ENCODE measurements at places on chromosomes 3 and 15.

- DNase-seq = no peak
These were observed 115.6 kb downstream of the SENP2 start for GRCh38 chr3:185701611-185702261.

DNA sequence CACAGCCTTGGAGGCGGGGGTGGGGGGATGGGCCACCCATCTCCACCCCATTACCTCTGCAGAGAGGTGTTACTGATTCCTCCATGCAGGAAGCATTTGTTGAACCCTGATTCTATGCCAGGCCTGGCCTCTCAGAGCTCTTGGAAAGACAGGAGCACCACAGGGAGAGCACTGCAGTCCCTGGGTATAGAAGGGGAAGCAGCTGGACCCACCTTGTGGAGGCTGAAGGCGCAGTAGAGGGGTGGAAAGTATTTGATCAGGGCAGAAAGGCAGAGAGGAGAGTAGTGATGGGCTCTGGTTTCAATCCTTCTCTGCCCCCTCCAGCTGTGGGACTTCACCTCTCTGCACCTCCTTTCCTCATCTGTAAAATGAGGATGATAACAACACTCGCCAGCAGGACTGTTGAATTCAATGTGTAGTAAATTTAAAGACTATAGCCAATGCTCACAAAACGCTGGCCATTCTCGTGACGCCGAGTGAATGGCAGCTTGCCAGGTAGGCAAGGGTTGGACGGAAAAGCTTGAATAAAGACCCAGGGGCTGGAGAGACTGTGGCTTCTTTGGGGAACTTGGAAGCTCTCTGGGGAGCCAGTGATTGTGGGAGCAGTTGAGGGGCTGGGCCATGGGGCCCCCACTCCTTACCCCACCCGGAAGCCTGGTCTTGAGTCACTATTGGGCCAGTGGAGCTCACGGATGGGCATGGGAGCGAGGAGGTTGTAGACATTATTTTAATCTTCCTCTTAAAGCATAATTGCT is 8.0 kb upstream of the CCDC33 start:
- DNase-seq = no peak

DNA sequence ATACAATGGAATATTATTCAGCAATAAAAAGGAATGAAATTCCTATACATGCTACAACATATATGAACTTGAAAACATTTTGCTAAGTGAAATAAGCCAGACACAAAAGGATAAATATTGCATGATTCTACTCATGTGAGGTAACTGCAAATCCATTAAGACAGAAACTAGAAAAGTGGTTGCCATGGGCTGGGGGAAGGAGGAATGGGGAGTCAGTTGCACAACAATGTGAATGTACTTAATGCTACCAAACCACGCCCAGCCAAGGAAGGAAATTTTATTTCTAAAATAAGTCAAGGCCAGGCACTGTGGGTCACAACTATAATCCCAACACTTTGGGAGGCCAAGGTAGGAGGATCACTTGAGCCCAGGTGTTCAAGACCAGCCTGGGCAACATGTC is 9.8 kb upstream of the GMPPB start:
- no peak for DNase-seq

GRCh38 chr3:145983101-145983500 is 177.9 kb downstream of the PLOD2 start:
- no peak for DNase-seq

DNA sequence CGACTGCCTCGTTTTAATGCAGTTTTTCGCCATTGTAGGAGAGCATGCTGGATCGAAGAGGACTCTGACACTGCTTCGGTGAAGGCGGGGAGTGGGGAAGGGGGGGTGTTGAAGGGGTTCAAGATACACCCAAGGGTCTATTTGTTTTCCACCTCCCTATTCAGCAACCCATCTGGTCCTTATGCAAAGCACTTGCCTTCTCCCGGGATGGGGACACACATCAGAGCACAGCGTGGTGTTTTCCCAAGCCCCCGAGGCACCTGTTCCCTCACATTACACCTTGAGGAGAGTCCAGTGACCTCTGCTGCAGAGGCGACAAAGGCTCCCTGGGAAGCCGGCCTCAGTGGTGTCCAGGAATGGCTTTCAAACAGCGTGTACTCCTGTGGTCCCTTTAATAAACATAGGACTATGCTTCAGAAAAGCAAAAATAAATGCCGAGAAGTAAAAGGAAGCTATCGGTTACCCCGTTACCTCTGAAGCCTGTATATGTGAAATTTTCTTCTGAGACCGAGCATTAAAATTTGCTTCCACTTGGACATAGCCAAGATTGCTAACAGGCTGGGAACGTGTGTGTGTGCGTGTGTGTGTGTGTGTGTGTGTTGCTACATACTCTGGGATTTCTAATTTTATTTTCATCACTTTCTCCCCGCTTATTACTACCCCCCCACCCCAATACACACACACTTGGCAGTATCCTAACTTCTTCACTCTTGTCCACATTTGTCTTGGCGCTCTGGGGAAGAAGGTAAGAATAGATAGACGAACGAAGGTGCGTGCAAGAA is 53.2 kb downstream of the CCDC54 start:
- DNase-seq = no peak

DNA sequence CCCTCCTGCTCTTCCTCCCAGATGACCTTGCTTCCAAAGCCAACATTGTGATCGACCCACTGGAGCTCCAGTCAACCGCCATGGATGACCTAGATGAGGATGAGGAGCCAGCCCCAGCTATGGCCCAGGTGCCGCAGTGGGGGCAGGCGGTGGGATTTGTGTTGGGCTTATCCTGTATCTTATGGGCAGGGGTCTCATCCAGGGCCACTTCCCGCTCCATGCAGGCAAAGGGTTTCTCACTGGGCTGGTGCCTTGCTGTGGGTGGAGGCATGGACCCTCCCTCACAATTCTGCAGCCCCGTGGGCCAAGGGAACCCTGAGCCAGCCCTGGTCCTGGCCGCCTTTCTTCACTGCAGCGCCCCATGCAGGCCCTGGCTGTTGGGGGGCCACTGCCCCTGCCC is 14.9 kb downstream of the AMIGO3 start:
- DNase-seq = no peak

GRCh38 chr15:67190326-67190725 is 64.1 kb downstream of the AAGAB start:
- DNase-seq = no peak

DNA sequence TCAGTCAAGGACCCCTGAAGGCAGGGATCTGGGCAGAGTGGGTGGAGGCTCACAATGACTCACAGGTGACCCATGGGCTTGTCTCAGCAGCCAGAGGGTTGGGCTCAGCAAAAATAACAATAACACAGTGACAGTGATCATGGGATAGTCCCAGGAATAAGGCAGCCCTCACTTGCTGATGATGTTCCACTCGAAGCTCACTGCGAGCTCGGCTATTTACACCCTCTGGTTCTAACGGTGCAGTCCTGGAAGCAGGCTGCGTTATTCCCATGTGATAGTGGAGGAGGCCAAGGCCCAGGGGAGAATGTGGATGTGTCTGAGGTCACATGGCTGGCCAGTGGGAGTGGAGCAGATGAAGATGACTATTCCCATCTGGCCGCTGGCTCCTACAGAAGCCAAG is 16.2 kb downstream of the CCDC33 start:
- no peak for DNase-seq

DNA sequence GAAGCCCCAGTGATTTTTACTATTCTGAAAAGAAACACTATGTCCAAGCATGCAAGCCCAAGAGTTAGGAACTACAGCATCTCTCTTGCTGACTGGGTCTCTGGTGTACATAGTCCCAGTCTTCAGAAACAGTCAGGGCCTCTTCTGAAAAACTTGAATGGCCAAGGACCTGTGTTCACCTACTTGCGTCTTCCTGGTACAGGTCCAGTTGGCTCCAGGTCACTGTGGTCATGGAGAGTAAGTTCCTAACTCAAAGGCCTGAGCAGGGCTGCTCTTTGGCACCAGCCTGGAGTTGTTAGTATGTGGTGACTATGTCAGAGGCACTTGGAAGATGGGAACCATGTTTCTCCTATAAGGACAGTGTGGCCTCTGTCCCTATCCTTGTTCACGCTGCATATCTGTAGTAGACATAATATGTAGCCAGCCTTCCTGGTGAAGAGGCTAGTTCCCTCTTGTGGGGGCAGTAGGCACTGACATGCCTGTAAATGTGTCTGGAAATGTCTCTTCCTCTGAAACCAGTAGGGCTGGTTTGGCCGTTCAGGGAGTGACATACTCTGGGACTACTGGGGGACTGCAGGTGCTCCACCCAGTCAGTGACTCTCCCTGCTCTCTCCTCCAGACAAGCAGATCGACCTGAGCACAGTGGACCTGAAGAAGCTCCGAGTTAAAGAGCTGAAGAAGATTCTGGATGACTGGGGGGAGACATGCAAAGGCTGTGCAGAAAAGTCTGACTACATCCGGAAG is 2.6 kb upstream of the RBM15B start:
- DNase-seq = no peak

GRCh38 chr3:52606373-52607085 is 70.1 kb downstream of the UQCC5 start:
- DNase-seq = no peak

DNA sequence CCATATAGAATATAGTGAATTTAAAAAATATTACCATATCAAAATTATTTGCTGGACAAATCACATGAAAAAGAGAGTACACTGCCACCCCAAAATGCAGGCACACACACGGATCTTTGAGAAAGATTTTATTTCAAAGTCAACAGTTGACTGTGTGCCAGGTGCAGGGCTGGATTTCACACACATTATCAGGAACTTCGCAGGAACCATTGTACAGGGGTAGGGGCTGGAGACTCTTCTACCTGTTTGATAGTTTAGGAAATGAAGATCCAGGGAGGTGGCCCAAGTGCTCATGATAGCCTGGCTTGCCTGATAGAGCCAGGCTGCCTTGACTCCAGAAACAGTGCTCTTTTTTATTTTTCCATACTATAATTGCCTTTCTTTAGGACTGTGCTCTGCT is 54.2 kb downstream of the IL1RAP start:
- DNase-seq = no peak

GRCh38 chr3:24111711-24112110 is 166.6 kb downstream of the NR1D2 start:
- no peak for DNase-seq

DNA sequence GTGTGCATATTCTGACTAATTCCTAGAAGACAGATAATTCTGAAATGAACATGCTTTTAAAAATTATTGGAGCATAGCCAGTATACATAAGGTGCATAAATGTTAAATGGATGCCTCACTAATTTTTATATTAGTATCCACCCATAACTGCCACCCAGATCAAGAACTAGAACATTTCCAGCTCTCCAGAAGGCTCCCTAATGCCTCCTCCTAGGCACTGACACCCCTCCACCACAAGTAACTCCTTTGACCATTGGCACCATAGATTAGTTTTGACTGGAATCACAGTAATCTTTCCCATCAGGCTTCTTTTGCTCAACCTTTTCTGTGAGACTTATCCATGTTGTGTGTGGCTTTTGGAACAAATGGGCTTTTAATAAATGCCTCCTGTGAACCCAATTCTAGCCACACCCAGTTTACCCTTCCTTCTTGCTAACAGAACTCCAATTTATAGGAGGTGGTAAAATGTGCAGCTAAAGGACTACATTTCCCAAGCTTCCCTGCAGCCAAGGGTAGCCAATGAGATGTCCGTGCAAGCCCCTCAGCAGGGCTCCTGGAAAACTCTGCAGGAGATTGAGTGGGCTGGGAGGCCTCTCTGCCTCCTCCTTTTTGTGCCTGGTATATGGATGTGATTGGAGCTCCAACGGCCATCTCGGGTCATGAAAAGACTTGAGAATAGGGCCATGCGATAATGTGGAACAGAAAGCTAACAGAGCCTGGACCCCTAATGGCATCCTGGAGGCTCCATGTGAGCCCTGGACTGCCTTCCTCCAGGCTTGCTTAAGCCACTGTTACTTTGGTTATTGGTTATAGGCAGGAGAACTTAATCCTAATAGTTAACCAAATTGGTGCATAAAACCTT is 322.6 kb upstream of the TLE3 start:
- DNase-seq = no peak

- no peak for DNase-seq
These were observed 3.4 kb upstream of the CCNL1 start for GRCh38 chr3:157163217-157163953.

GRCh38 chr15:67089217-67090193 is 24.1 kb downstream of the SMAD3 start:
- DNase-seq = no peak

DNA sequence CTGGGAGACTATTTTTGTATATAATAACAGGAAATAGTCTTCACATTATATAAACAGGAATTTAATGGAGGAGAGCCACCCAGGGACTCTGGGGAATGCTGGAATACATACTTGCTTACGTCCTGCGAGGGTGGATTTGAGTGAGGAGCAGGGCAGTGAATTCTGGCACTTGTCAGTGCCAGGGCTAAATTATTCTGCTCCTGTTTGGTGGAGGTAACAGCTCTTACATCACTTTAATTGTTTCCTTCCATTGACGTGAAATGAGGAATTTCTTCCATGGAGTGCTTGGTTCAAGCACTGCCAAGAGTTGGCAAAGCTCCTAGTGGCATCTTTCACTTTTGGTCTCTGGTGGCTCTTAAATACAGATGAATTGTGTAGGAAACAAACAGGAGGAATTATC is 94.1 kb upstream of the GOLGA8J start:
- DNase-seq = no peak

- no peak for DNase-seq
These were observed 5.4 kb downstream of the IQCF6 start for GRCh38 chr3:51773529-51774056.

GRCh38 chr3:100759159-100759558 is 49.9 kb downstream of the TFG start:
- DNase-seq = no peak

DNA sequence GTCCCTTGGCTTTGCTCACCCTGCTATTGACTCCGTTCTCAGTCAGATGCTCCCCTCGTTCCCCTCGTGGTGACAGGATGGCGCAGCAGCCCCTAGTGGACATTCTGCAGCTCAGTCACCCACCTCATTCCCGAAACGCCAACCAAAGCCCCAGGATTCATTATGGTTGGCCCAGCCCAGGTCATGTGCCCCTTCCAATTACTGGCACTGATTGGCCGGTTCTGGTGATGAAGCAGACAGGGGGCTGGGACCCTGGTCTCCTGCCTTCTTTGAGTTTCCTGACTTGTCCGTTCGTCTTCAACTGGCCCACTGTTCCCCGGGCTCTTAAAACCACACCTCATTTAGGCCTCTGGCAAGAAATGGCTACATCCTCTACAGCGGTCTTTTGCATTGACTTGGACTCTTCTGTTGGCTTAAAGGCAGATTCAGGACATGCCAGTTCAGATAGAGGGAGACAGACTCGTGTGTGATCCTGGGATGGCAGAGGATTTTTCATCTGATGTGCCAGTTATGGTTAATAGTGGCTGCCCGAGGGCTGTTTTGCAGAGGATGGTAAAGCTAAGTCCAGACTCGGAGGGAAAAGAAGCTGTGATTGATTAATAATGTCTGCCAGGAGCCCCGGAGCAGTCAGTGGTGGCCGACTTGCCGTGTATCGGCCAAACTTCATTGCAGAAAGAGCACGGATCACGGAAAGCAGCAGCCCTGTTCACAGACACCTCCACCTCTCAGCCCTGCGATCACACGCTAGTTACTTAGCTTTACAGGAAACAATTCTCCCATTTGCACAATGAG is 37.8 kb downstream of the LSM3 start:
- DNase-seq = peak; percentile 51
